A549 treated with Hydrocortisone at 1 μM for 4 hours (cell line): ENCODE measurements at places on chromosomes 4 and X. TPM values are rescaled to one million over a fixed set of nuclear protein-coding genes. Genes with fewer than 3 reads are reported as not detected.

Gene SMIM43
- 0.21 to 0.48 TPM (median 0.25 TPM) in 5 replicates for total RNA-seq

Gene TLR6
- total RNA-seq = 1.8 to 2.6 TPM (median 2.2 TPM) in 5 replicates

Gene OTC
- not detected in 5 replicates for total RNA-seq

Gene ASB12
- total RNA-seq = not detected in 5 replicates

Gene CT83
- total RNA-seq = not detected in 5 replicates

Gene HPGD
- 71.1 to 89.7 TPM (median 80.0 TPM) in 5 replicates for total RNA-seq

Gene SORCS2
- 3.0 to 5.8 TPM (median 4.4 TPM) in 5 replicates for total RNA-seq

Gene MAGEA2
- 0.06 to 0.29 TPM (median 0.07 TPM) in 3 of 5 replicates, not detected in the others for total RNA-seq
